ENCODE measurements at places on chromosomes 12 and 14. TPM values are rescaled to one million over a fixed set of nuclear protein-coding genes. Genes with fewer than 3 reads are reported as not detected.

- DNase-seq = no peak
These were observed 138.0 kb downstream of the AACS start for GRCh38 chr12:125203145-125203765.

GRCh38 chr12:120539303-120539702 lies 5.1 kb downstream of the RNF10 start:
- no peak for DNase-seq

- DNase-seq = peak; percentile 30
These were observed 9.2 kb upstream of the ALDH2 start for GRCh38 chr12:111757361-111758119.

- no peak for DNase-seq
These were observed 27.6 kb upstream of the PPM1A start for GRCh38 chr14:60221457-60221856.

DNA sequence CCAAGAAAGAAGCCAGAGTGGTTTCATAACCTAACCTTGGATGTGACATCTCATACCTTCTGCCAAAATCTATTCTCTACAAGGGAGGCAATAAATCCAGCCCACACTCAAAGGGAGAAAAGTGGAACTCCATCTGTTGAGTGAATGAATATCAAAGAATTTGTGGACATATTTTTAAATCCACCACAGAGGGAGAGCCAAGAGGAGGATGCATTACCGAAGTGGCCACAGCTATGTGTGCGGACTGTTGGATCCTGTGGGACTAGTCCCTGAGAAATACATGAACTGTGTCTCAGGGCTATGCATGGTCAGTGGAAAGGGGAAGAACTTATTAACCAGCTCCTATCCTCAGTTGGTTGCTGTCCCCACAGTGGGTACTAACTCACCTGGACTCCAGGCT lies 273.9 kb downstream of the NUAK1 start:
- DNase-seq = no peak

DNA sequence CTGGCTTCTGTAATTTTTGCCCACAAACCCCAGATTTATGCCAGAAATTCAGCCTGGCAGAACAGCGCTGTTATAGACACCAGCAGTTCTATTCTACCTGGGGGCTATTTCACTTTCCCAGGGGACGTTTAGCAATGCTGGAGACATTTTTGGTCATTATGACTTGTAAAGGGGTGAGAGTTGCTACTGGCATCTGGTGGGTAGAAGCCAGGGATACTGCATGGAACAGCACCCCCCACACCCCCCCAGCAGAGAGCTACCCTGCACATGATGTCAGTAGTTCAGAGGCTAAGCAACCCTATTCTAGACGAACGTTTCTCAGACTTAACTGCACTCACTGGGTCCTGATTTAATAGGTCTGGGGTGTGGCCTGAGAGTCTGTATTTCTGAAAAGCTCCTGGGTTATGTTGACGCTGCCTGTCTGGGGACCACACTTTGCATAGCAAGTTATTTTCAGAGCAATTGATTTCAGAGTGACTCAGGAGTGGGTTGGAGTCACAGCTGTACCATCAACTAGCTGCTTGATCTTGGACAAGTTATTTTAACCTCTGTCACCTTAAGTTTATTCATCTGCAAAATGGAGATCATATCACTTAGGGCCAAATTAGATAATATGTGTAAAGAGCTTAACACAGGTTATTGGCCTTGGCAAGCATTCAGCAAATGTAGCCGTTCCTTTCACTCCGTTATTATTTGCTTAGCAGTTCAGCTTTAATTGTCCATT lies 48.5 kb downstream of the CHST11 start:
- DNase-seq = no peak

DNA sequence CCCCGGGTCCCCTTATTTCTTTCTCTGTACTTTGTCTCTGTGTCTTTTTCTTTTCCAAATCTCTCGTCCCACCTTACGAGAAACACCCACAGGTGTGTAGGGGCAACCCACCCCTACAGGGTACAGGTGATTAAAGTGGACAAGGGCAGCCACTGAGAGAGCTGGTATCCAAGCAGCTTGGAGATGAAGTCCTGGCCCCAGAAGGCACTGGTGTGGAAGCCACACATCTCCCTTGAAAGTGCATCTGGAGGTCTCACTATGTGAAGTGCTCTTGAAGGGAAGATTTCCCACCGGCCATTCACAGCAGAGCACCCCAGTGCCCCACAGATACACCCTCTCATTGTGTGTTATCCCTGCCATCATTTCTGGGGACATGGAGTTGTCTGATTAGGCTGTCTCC lies 6.3 kb upstream of the BICD1 start:
- no peak for DNase-seq

GRCh38 chr12:109302358-109302757 lies 6.7 kb downstream of the FOXN4 start:
- no peak for DNase-seq

DNA sequence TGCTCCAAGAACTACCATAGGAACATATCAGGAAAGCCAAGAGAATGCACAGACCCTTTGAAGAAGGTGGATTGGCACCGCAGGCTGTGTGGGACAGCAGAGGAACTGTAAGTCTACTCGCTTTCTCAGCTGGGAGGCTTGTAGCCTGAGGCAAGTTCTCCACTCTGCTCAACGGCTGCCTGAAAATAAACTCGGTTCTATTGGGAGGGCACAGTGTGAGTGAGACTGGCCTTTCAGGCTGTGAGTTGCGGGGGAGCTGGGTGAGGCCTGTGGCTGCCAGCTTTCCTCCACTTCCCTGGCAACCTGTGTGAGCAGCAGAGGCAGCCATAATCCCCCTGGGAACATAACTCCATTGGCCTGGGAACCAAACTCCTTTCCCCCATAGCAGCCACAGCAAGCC lies 132.1 kb downstream of the ANKS1B start:
- no peak for DNase-seq

DNA sequence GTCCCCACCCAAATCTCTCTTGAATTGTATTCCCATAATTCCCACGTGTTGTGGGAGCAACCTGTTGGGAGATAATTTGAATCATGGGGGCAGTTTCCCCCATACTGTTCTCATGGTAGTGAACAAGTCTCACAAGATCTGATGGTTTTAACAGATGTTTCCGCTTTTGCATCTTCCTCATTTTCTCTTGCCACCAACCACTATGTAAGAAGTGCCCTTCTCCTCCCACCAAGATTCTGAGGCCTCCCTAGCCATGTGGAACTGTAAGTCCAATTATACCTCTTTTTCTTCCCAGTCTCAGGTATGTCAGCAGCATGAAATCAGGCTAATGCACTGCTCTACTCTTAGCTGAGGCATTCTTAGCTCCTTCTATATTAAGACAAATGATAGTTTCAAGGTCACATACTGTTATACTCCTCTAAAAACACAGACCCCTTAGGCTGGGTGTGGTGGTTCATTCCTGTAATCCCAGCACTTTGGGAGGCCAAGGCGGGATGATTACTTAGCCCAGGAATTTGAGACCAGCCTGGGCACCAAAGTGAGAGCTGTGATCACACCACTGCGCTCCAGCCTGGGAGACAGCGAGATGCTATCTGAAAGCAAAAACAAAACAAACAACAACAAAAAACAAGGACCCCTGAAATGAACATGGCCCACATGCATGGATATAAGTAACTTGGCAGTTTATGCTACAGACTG lies 3.6 kb downstream of the SCAF11 start:
- DNase-seq = no peak

DNA sequence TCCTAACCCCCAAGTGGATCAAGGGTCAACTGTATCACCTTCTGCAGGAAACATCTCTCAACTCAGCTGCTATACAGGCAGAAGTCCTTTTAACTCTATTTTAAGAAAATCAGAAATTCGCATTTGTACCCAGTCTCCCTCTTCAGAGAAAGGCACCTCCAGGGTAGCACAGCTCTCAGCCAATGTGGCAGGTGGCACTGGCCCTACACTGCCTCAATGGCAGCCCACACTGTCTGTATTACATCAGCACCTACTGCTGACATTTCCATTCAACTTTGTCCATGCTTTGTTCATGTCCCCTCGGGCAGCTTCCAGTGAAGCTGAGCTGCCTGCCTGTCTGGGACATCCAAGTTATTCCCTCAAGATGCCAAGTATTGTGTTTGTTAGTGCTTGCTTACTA lies 8.8 kb downstream of the SPTSSA start:
- no peak for DNase-seq

- peak; percentile 37 for DNase-seq
These were observed 76.8 kb downstream of the TTC9 start for GRCh38 chr14:70718383-70719118.

GRCh38 chr14:26594148-26594547 lies 3.7 kb downstream of the NOVA1 start:
- DNase-seq = no peak

DNA sequence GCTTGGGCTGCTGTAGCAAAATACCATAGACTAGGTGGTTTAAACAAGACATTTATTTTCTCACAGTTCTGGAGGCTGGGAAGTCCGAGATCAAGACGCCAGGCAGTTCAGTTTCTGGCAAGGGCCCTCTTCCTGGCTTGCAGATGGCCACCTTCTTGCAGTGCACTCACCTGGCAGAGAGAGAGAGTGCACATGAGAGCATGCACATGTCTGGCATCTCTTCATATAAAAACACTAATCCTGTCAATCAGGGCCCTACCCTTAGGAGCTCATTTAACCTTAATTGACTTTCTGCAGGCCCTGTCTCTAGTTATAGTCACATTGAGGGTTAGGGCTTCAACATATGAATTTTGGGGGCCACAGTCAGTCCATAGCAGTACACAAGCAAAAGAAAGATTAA lies 12.4 kb upstream of the EVL start:
- no peak for DNase-seq

DNA sequence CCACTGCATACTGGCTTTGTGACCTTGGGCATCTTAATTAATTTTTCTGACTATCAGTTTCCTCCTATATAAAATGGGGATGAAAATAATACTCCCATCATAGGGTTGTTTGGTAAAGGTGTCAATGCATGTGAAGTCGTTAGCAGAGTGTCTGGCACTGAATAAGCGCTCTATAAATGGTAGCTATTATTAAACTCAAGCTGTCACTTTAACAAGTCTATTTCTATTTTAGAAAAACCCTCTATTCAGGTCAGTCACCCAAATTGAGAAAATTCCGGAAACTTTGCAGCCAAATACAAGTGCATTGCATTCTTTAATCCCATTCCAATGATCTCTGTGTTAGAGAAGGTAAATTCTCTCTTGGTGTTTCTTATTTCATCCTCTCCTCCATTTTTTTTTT lies 363.1 kb downstream of the SYT1 start:
- DNase-seq = no peak

DNA sequence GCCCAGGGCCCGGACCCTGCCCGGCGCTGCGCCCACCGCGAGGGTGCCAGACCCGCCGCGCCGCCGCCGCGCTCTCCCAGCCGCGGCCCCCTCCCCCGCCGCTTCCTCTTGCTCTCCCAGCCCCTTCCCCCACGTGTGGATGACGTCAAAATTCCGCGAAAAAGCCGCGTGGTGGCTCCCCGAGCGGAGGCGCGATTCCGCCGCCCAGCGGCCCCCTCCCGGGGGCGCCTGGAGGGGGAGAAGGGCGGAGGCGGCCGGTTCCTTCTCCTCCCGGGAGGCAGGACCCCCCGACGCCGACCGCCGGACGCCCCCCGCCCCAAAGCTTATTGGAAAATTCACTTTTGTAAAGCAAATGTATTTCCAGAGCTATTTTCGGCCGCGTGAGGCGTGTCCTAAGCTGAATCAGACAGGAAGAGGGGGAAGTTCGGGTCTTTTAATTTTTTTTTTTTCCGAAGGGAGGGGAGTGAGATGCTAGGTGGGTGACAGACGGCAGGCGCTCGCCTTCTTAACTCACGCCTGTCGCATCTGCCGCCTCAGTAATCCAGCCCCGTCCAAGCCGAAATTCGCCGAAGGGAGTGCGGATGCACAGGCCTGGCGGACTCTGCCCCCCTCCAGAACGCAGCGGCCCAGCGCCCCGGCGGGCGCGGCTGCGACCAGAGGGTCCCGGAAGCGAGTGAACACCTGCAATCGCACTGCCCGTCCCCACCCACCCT lies 4.1 kb upstream of the CCND2 start:
- DNase-seq = peak; percentile 96

- peak; percentile 83 for DNase-seq
These were observed 68.6 kb upstream of the MAX start for GRCh38 chr14:65170768-65171507.

- no peak for DNase-seq
These were observed 48.7 kb downstream of the SPTB start for GRCh38 chr14:64830961-64831360.

- DNase-seq = no peak
These were observed 74.9 kb downstream of the ALG10 start for GRCh38 chr12:34097213-34097612.

- DNase-seq = peak; percentile 99
These were observed 1.1 kb upstream of the HDAC7 start for GRCh38 chr12:47820631-47821345.

GRCh38 chr12:130145731-130146130 lies 16.5 kb upstream of the FZD10 start:
- no peak for DNase-seq

DNA sequence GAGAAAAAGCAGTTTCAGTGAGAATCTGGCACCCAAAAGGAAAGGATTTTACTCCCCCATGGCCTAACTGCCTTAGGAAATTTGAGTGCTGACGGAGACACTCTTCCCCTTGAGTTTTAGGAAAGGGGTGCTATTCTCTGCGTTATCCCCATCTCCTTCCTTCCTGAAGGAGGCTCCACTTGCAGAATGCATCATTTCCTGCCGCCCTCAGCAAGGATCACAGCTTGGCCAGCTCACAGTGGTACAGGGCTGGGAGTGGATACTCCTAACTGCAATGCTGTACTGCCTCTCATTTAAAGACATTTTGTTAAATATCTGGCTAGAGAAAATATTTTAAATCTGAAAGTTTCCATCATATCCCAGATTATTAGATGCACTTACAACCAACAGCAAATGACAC lies 33.0 kb downstream of the RDH12 start:
- no peak for DNase-seq

- no peak for DNase-seq
These were observed 483.0 kb upstream of the CCDC196 start for GRCh38 chr14:66003082-66003730.

The TPH2 gene
- total RNA-seq = 3.9 TPM

The VWF gene
- total RNA-seq = 99.9 TPM

The TAS2R9 gene
- total RNA-seq = 1.7 TPM

The GARIN6 gene
- 0.24 TPM for total RNA-seq

The UNG gene
- 18.1 TPM for total RNA-seq

The TAS2R8 gene
- total RNA-seq = 1.7 TPM

The PELI2 gene
- total RNA-seq = 9.1 TPM

The FBRSL1 gene
- 7.5 TPM for total RNA-seq

The CCDC197 gene
- total RNA-seq = not detected

The TPPP2 gene
- not detected for total RNA-seq

The PZP gene
- total RNA-seq = 2.6 TPM

The PLCZ1 gene
- total RNA-seq = 21.7 TPM
